ENCODE measurements at places on chromosomes 6 and 20.

GRCh38 chr6:41439524-41440418, 104.4 kb downstream of the NCR2 start:
- DNase-seq = no peak

DNA sequence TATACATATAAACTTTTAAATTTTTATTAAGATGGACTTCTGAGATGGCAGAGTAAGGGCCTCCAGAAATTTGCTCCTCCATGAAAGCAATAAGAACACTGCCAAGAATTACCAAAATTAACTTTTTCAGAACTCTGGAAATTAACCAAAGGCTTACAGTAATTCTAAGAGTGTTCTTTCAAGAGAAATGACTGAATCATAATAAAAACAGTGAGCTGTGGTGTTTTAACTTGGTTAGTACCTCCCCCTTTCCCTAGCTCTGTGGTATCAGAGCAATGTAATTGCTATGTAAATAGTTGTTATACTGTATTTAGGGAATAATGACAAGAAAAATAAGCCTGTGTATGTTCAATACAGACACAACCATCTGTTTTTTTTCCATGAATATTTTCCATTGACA, 19.0 kb downstream of the HECA start:
- no peak for DNase-seq

- no peak for DNase-seq
These were observed 38.2 kb downstream of the JAG1 start for GRCh38 chr20:10635476-10636208.

DNA sequence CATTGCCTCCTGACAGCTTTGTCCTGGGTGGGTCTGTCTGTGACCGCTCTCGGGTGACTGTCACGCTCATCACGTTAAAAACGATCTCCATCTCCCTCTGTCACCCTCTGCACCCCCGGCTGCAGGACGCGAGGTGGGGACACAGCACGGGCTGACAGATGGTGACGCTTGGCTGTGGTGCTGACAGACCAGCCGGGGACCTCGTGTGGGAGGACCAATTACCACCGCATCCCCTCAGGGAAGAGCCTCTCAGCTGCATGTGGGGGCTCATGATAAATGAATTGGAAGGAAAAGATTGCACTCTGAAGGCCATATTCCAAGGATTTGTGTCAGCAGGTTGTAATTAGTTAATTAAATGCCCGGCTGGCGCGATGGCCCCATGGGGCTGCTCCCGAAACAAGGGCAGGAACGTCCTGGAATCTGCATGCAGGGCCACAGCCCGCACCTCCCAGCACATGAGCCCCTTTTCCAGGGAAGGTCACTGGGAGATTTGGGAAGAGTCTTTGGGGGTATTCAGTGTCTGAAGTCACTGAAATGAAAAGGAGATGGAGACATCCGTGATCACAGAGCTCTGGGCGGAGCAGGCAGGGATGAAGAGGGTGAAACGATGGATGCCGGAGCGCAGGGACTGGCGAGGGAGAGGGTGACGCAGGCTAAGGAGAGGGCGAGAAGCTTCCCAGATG, 87.1 kb downstream of the ERMARD start:
- no peak for DNase-seq

GRCh38 chr6:157220485-157220884, 102.8 kb downstream of the TMEM242 start:
- no peak for DNase-seq

- DNase-seq = no peak
These were observed 261.4 kb upstream of the JARID2 start for GRCh38 chr6:14984519-14984853.

GRCh38 chr20:55961376-55962330, 43.7 kb downstream of the CBLN4 start:
- DNase-seq = no peak

DNA sequence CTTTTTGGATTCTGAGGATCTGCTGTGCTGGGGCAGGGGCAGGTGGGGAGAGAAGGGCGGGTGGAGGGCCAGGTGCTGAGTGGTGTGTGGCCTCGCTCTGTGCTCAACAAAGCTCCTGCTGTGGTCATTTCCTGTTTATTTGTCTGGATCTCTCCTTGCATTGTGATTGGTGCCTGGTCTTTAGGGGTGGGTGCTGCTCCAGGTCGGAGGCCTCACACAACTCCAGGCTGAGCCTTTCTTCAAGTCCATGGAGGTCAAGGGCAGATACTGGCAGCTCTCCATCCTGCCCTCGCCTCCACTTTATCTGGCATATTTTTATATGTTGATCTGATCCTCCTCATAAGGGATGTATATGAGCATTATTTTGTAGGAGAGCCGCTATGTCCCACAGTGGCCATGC, 36.2 kb downstream of the HLA-F start:
- DNase-seq = no peak

Data from T-cell (primary cell).